Stimulated activated CD8-positive, alpha-beta memory T cell treated with anti-CD3 and anti-CD28 coated beads, Interleukin-2, amount 100 ng/mL, for 48 hours (primary cell): ENCODE measurements at places on chromosomes 5 and 9.

- no peak for DNase-seq
Measured at GRCh38 chr5:157502143-157502647, 42.2 kb downstream of the NIPAL4 start.

GRCh38 chr9:123867034-123867433 lies 62.9 kb downstream of the DENND1A start:
- no peak for DNase-seq

- no peak for DNase-seq
Measured at GRCh38 chr5:172624083-172624995, 16.7 kb upstream of the NEURL1B start.

- DNase-seq, result no peak
Measured at GRCh38 chr9:69131682-69132081, 42.4 kb upstream of the TJP2 start.

- DNase-seq, result no peak
Measured at GRCh38 chr5:168072665-168073064, 218.8 kb upstream of the WWC1 start.

DNA sequence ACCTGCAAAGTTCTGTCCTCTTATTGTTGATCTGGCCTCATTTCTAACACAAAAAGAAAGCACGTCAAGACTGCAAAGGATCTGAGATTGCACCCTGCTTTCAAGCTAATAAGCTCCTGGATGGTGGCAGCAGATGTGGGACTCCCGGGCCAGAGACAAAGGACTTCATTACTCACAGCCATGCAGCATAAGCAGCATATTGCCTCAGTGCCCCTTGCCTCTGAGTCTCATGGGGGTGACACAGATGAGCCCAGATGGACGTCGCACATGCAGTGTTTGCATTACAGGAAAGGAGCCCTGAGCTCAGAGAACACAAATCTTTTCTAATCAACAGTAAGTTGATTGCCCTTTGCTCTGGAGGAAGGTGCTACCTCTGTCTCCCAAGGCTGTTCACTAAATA lies 105.0 kb downstream of the SLC28A3 start:
- no peak for DNase-seq

GRCh38 chr5:133241179-133242092 lies 189.6 kb downstream of the HSPA4 start:
- no peak for DNase-seq

- no peak for DNase-seq
Measured at GRCh38 chr5:109038209-109038840, 290.6 kb downstream of the FER start.

DNA sequence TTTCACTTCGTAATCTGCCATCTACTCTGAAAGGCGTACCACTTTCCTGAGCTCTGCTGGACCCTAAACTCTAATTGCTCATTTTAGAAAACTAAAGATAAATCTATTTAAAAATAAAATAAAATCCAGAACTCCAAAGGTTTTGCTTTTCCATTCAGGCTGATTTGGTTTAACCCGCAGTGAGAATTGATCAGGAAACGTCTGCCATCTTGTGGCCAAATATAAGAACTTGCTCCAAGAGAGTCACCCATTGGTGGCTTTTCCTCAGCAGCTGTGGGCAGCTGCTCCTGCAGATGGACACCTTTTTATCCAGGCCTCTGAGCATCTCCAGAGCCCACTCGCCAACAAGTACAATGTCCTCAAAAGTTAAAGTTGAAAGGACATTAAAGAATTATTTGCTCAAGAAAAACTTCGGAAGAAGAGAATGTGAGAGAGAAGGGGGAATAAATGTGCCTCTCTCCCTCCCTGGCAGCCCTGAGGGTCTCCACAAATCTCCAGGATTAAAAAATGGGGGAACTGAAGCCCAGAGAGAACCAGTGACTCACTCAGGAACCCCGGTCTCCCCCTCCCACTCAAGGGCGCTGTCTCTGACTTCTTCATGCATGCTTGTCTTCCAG lies 4.1 kb downstream of the SAXO1 start:
- no peak for DNase-seq

- no peak for DNase-seq
Measured at GRCh38 chr5:139880416-139881142, 85.0 kb downstream of the PSD2 start.

DNA sequence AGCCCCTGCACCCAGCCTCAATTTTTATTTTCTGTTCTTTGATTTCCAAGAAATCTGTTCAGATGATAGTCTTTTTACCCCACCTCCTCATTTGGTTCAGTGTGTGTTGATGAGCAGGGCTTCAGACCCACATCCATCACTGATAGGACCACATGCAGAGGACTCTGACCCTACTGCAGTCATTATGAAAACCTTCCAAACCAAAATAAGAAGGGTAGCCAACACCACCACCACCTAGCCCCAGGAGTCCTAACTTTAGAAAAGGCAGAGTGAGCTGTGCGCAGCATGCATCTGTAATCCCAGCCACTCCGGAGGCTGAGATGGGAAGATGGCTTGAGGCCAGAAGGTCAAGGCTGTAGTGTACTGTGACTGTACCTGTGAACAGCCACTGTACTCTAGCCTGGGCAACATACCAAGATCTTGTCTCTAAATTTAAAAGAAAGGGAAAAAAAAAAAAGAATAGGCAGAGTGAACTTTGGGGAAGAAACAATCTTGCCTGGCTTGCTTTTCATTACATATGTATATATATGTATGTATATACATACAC lies 13.0 kb downstream of the CDKN2AIPNL start:
- no peak for DNase-seq

DNA sequence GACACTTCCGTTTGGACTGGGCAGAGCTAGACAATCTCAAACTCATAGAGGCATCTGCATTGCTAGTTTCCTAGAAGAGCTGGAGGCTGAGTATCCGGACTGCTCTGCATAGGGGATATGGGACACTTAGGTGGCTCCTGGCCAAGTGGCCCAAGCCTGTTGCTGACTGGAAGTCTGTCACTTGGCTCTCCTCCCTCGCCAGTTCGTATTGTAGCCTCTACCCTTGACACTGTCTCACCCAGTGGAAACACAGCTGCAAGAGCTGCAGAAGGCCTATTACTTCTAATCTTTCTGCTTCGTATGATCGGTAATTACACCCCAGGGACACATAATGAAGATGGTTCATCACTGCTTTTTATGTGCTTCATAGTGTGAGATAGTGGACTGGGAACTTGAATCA lies 34.7 kb downstream of the ITGA1 start:
- DNase-seq, result no peak

DNA sequence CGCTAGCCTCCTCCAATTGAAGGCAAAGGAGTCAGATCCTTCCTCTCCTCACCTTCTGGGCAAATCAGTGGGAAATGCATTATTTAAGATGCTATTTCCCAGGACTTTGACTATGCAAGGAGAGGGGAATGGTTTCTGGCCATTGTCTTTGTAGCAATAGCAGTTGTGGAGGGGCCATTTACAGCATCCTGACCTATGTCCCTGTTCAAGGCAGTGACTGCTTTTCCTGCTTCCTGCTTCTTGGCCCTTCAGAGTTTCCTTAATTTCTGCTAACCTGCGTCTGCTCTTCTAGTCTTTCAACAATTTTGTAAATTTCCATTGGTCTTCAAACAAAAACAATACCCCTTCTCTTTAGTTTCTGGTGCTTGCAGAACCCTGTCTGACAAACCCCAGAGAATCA lies 72.8 kb upstream of the PPARGC1B start:
- no peak for DNase-seq

DNA sequence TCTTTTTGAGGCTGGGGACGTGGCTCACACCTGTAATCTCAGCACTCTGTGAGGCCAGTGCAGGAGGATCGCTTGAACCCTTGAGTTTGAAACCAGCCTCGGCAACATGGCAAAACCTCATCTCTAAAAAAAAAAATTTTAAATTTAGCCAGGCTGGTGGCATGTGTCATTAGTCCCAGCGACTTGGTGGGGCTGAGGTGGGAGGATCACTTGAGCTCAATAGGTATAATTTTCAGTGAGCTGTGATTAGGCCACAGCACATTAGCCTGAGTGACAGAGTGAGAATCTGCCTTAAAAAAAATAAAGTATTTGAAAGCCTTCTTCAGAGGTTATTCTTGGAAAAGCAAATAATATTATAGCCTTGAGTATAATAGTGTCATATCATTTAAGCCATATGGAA lies 41.8 kb downstream of the NSD1 start:
- DNase-seq, result no peak

DNA sequence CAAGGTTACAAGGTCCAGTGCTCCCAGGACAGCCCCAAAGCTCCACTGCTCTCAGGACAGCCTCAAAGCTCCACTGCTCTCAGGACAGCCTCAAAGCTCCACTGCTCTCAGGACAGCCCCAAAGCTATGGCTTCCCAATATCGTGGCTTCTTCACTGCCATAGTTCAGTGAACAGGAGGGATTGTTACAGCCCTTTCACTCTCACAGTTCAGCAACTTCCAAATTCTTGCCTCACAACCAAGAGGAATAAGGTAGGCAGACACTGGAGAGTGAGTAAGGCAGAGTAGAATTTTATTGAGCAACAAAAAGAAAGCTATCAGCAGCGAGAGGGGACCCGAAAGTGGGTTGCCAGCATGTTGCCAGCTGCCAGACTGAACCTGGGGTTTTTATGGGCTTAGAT lies 277.6 kb downstream of the CDH10 start:
- DNase-seq, result no peak

GRCh38 chr9:120383999-120384924 lies 195.7 kb downstream of the CDK5RAP2 start:
- no peak for DNase-seq

DNA sequence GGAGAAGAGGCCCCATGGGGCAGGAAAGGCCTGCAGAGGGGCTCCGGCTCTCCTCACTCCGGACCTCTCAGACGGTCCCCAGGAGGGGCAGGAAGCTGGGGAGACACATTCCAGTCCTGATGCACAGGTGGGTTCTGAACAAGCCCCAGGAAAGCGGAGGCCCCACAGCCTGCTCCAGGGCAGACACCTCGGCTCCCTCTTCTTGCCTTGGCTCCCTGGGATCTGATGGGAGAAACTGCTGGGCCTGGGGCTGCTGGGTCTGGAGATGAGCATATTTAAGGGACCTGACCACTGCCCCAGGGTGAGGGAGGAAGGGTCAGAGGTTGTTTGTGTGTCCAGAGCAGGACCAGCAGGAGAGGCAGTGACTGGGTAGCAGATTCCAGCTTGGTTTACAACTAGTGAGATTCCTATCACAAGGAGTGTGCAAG lies 1.2 kb downstream of the CORO2A start:
- DNase-seq, result no peak

GRCh38 chr5:56837956-56838355 lies 22.6 kb downstream of the MAP3K1 start:
- no peak for DNase-seq

DNA sequence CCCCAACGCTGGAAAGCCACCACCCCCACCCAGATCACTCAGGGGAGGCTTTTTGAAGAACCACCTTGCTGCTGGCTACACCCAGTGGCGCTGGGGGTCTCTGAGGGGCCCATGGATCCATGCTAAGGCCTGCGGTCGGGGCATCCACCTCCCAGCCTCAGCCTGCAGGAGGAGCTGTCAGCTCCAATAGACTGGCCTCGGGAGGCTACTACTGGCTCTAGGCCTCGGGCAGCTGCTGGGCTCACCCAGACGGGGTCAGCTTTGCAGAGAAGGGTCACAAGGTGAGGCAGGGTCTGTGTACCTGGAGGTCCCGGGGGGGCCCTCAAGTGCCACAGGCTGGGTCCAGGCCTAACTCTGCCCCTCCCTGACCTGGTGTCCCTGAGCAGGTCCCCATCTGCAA lies 193.7 kb downstream of the OLFM1 start:
- DNase-seq, result no peak
